ENCODE measurements at places on chromosomes 1 and 21. TPM values are rescaled to one million over a fixed set of nuclear protein-coding genes. Genes with fewer than 3 reads are reported as not detected.

The IVL gene
- total RNA-seq, result not detected

The BPNT1 gene
- 23.4 TPM for total RNA-seq

The RCOR3 gene
- total RNA-seq, result 47.0 TPM

The BSND gene
- total RNA-seq, result not detected

The AMY1B gene
- not detected for total RNA-seq

The NPPA gene
- not detected for total RNA-seq

The MRPL37 gene
- 93.8 TPM for total RNA-seq

The LENEP gene
- 1.0 TPM for total RNA-seq

The CHRM3 gene
- total RNA-seq, result 0.05 TPM

The LRRC8B gene
- 21.2 TPM for total RNA-seq

The UBE2G2 gene
- total RNA-seq, result 103 TPM

The RUNX1 gene
- 54.0 TPM for total RNA-seq

The NMNAT2 gene
- total RNA-seq, result not detected

The AKR7A3 gene
- total RNA-seq, result 0.52 TPM

The FLG2 gene
- total RNA-seq, result not detected

The KCNJ15 gene
- not detected for total RNA-seq

The RHEX gene
- total RNA-seq, result not detected

The PALMD gene
- total RNA-seq, result not detected

The UFC1 gene
- 115 TPM for total RNA-seq

The CLCA4 gene
- not detected for total RNA-seq

The FALEC gene
- not detected for total RNA-seq

The COL16A1 gene
- not detected for total RNA-seq

The GOLT1A gene
- not detected for total RNA-seq

The PTCH2 gene
- total RNA-seq, result 0.92 TPM

The RAB7B gene
- total RNA-seq, result not detected

The RGS8 gene
- total RNA-seq, result not detected

The RCSD1 gene
- 152 TPM for total RNA-seq

The RIPPLY3 gene
- total RNA-seq, result not detected

The COL8A2 gene
- not detected for total RNA-seq

The SLC16A1 gene
- total RNA-seq, result 54.0 TPM

The CLCA1 gene
- not detected for total RNA-seq

The MRPS15 gene
- 81.9 TPM for total RNA-seq

The ADORA3 gene
- 0.15 TPM for total RNA-seq

The PGLYRP3 gene
- not detected for total RNA-seq

The DNTTIP2 gene
- 57.4 TPM for total RNA-seq

The CTNNBIP1 gene
- 12.2 TPM for total RNA-seq

The VANGL2 gene
- not detected for total RNA-seq

The UBE2U gene
- not detected for total RNA-seq

The FBXO2 gene
- total RNA-seq, result 1.8 TPM

The LMX1A gene
- total RNA-seq, result not detected

The FCGR3B gene
- not detected for total RNA-seq

The KLHDC8A gene
- total RNA-seq, result not detected

The FAAH gene
- total RNA-seq, result 6.1 TPM

The LAD1 gene
- total RNA-seq, result not detected

The OR2M3 gene
- not detected for total RNA-seq

The RIMKLA gene
- 0.44 TPM for total RNA-seq

The LEMD1 gene
- total RNA-seq, result 0.64 TPM

The VASH2 gene
- total RNA-seq, result not detected
